ENCODE measurements at places on chromosomes 2 and 18.
A peak's percentile ranks its signal among the peaks of the same experiment; 100 is the strongest.

DNA sequence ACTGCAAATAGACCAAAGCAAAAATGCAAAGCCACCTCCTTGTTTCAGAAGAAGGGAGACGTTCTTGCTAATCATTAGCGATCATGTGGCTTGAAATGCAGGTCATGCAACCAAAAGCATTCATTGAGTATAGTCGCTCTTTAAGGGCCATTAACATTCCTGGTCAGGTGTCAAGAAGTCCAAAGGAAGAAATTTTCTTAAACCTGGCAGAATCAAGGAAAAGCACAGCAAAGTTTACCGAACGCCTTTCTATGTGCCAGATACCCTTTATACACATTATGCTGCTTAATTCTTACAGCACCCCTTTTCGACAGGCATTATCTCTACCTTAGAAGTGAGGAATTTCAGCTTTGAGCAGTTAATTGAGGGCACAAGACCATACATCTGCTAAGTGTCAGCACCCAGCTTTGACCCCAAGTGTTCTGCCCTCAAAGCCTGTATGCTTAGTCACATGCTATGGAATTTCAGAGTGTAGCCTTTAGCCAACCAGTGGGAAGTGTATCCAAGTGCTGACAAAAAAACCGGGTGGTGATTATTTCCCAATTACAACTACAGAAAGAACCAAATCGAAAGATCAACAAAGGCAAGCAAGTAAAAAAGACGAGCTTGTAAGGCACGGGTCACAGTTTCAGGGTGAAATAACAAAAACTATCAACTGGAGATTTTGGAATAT lies 70.8 kb downstream of the EPHA4 start:
- no peak for DNase-seq

GRCh38 chr18:44758861-44759631 lies 78.4 kb downstream of the SETBP1 start:
- peak; percentile 48 for DNase-seq

DNA sequence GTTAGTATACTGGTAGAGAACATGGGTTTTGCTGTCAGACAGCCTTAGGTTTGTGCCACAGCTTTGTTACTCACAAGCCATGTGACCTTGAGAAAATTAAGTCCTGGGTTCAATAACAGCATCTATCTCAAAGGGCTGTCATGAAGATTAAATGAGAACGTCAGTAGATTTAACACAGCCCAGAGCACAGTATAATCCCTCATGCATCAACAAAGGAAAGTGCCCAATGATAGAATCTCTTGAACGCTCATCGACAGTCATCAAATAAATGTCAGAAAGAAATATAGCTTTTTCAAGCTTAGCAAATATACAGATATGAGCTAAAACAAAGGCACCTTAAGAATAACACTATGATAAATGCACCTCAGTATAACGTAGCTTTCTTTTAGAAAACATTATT lies 22.3 kb downstream of the CUL3 start:
- DNase-seq, result no peak

GRCh38 chr2:128996078-128996477 lies 677.4 kb upstream of the HS6ST1 start:
- DNase-seq, result no peak

DNA sequence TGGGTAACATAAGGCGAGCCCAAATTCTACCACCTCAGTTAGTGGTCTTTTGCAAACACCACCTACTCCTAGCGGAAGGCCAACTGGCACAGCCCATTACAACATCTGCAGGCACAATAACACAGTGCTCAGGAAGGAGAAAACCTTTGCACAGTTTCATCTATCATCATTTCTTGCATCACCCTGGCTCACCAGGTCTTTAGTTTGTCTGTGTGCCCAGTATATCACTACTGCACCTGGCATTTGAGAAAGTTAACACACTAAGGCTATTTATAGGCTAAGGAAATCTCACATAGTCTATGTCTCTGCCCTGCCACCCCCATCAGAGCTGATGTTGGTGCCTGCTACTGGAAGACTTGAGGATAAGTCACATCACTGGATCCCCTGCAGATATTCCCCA lies 484.0 kb downstream of the SATB2 start:
- DNase-seq, result peak; percentile 8

- peak; percentile 37 for DNase-seq
These were observed 688 bp upstream of the WDR33 start for GRCh38 chr2:127811397-127812321.

DNA sequence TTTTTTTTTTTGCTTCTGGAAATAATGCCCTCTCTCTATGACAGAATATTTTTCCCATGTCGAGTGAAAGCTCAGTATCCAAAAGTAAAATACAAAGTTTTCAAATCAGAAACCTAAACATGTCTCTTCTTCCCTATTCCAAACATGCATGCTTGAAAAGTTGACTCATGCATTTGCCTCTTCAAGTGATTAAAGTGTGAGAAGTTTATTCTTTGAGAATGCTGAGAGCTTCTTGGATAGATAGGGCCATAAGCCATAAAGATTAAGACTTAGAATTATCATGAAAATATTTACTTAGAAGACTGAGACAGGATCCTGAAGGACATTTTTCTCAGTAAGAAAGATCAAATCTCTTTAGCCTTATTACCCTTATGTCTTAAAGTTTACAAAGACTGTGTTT lies 98.6 kb upstream of the EPB41L5 start:
- no peak for DNase-seq

GRCh38 chr2:26847655-26848335 lies at the start of gene DPYSL5:
Gene DPYSL5 (plus strand): TSS chr2:26848132. CDS start chr2:26898500, 50,368 bp downstream.
- peak; percentile 27 for DNase-seq

GRCh38 chr18:48058486-48058885 lies 128.0 kb upstream of the SMAD2 start:
- DNase-seq, result no peak

DNA sequence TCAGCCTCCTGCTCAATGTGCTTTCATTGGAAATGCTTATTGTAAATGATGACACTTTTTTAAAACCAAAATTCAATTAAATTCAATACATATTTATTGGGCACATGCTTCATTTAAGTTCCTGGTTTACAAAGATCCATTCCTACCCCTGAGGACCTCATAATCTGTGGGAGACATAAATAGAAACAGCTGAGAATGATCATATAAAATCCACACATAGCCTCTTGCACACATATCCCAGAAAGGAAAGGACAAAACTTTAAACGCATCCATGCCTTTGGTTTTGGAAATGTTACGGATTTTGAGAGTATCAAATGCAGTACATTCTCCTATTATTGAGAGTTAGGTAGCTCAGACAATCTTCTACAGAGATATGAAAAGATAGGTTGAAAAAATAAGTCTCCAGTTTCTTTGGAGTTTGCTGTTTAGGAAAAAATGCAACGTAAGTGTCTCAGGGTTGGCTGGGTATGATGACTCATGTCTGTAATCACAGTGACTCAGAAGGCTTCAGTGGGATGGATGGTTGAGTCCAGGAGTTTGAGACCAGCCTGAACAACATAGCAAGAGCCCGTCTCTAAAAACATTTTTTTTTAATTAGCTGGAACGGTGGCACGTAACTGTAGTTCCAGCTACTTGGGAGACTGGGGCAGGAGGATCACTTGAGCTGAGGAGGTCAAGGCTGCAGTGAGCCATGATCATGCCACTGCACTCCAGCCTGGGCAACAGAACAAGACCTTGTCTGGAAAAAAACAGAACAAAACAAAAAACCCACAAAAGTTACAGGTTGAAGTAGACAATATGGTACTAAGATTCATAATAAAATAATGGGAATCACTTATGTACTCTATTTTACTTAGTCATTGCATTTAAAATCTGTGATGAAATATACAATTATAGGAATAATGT lies 3.9 kb upstream of the PRELID3A start:
- DNase-seq, result peak; percentile 77

- DNase-seq, result peak; percentile 50
These were observed 21.4 kb upstream of the MLPH start for GRCh38 chr2:237465515-237466148.

GRCh38 chr2:132496555-132496954 lies 80.0 kb downstream of the GPR39 start:
- DNase-seq, result no peak

DNA sequence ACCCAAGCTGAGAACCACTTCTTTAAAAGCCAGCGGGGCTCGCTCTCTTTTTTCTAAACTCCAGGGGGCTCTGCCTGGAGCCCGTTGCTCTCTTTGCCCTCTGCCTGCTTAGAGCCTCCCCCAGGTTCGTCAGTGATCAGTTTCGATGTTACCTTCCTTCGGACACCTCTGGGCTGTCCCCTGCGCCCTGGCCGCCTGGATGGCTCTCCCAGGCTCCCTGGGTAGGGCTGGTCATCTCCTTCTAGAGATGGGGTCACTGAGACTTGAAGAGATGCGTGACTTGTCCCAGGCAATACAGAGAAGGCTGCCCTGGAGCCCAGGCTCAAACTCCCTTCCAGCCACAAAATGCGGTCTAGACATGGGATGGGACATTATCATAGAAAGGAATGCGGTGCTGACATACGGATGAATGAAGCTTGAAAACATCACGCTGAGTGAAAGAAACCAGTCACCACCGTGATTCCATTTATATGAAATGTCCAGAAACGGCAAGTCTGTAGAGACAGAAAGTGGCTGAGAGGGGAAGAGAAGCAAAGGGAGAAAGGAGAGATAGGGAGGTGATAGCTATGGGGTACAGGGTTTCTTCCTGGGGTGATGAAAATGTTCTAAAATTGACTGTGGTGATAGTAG lies 14.6 kb downstream of the KCNF1 start:
- DNase-seq, result no peak

DNA sequence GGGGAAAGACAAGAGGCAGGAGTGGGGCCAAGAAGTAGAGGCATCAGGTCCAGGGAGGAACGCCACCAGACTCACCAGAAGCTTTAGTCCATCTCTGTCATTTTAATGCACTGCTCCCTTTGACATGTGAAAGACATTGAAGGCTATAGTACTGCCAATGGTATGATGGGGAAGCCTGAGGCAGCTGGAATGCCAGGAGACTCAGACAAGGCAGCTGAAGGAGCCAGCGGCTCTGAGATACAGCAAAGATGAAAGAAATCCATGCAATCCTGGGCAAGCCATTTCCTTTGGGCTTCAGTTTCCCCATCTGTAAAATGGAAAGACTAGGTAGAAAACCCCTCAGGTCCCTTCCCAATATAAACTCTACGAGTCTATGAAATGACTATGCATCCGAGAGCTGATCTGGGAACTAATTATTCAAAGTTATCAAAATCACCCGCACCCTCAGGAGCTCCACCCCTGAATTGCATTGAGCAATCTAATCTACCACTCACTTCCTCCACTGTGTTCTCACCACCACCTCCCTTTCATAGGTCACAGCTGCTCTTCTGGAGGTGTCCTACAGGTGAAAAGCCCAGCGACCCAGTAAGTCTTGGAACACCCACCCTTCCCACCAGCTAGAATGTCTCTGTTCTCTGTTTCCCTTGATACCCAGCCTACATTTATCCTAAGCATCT lies 3.1 kb downstream of the CXCR2 start:
- DNase-seq, result peak; percentile 29

GRCh38 chr2:120344976-120345581 lies 857 bp upstream of the INHBB start:
- DNase-seq, result peak; percentile 72

DNA sequence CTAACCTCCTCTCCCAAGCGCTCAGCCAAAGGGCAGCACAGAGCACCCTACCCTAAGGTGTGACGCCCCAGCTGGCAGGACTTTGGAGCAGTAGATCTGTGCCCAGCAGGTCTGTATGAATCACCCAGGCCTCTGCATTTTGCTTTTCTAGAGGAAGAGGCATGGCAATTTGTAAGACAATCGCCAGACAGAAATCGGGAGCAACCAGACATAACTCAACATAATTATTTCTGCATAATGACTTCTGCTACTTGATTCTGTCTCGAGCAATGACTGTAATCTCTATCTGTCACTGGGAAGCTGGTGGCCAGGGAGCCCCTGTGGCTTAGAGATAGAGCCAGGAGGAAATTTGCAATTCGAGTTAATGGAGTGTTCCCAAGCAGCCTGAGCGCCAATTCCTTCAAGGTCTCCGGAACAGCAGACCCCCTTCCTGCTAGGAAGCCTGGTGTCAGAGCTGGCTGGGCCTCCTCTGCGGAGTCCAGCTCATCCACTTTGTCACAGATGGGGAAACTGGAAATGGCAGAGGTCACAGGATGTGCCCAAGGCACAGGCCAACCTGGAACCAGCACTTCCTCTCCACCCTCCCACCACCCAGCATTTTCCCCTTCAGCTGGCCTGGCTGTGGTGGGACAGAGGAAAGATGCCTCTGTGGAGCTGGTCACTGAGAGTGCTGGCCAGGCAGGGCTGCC lies 55.0 kb downstream of the ODC1 start:
- no peak for DNase-seq

DNA sequence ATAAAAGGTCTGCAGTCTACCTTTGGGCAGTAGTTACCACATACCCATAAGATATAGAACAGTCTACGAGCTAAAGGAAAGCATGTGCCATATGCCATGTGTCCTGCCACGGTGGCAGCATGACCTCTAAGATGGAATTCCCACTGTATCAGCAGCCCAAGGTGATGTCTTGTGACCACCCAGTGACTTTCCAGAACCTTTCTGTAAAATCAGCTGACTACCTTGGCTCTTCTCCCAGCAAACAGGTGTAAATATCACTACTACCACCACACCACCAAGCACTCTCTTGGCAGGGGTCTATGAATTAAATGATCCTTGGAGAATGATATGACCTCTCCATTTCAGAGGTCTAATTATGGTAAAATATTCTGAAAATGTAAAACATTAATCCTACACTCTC lies 99.6 kb downstream of the METTL8 start:
- no peak for DNase-seq

DNA sequence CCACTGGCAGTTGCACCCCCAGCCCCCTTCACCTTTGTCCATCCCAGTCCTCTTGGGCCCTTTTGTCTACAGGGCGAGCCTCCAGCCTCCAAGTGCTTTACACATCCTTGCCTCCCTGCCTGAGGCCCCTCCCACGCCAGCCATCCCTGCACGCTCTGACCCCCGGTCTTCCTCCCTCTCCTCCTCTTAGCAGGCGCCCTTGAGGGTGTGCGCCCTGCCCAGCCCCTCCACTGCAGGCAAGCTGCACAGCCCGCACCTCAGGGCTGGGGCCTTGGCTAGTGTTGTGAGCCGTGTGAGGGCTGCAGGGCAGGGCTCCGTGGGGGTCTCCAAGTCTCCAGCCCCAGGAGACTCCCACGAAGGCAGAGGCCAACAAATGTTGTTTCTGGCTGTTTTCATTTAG lies 6.9 kb downstream of the BOK start:
- no peak for DNase-seq

DNA sequence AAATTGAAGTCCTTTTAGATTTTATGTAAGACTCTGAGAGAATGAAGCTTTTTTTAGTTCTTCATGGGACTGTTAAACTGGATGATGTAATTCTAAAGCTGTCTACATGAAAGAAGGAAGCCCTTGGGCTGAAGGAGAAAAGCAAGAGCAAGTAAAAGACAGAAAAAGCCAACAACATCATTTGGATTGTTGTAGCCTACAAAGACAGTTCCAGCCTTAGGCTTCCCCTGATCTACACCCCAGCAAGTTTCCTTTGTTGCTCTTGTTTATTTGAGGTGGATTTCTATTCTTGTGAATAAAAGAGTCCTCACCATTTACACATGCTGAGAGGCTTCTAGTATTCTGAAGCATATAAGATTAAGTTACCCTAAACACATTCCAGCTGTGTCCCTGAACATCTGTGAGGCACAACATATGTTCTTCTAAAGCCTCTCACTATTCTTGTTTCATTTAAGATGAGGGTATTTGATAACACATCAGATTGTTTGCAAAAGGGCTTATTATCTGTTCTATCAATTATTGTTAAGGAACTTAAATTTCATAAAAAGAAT lies 377.8 kb downstream of the LNPK start:
- DNase-seq, result peak; percentile 42

- DNase-seq, result no peak
These were observed 38.6 kb downstream of the ST6GAL2 start for GRCh38 chr2:106847366-106847765.
